Muscle of leg (tissue), 16 donors: ENCODE measurements at places on chromosomes 6 and 20. TPM values are rescaled to one million over a fixed set of nuclear protein-coding genes. Genes with fewer than 3 reads are reported as not detected.

DNA sequence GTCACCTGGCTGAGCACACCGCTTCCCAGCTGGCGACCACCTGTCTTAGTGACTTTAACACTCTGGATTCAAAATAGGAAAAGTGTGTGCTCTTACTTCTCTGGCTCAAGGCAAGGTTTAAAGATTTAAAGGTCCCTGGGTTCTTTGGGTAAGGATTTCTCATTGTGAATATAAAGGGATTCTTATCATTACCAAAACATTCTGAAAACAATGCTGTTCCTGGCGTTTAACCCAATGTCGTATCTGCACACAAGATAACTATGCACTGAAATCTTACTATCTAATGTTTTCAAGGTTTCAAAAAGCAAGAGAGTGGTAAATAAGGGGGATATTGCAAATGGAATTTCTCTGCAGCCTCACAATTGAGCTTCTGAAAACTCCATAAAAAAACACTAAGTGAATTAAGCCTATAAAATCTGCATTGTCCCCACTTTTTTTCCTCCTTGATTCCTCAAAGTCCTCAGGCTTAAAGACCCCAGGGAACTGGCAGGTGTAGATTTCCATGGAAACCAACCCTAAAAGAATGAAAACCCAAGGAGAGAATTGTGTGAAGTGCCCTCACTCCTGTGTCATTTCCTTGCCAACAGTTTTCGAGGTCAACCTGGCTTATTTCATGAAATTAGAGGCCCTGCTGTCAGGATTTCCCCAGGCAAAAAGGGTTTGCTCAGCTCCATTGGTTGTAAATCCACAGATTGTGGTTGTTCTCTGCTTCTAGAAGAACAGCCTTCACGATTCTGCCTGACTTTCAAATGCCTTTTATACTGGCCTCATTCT is 44.0 kb downstream of the BMP2 start:
- no peak overlapping the region for H3K4me3 ChIP-seq
- no peaks in the 10 kb centered on the region for H3K4me1 ChIP-seq
- no peak overlapping the region for H3K27ac ChIP-seq
- no peak for DNase-seq
- peaks cover 5% of the 10 kb centered on the region for H3K27me3 ChIP-seq

GRCh38 chr6:53309901-53310300 is 38.8 kb downstream of the ELOVL5 start:
- no peaks in the 10 kb centered on the region for H3K36me3 ChIP-seq
- H3K4me3 ChIP-seq: no peak overlapping the region
- H3K27ac ChIP-seq: no peak overlapping the region
- no peaks in the 10 kb centered on the region for H3K27me3 ChIP-seq
- DNase-seq: no peak

- H3K27me3 ChIP-seq: no peaks in the 10 kb centered on the region
- H3K4me1 ChIP-seq: no peaks in the 10 kb centered on the region
- DNase-seq: no peak
- no peak overlapping the region for H3K27ac ChIP-seq
- no peak overlapping the region for H3K4me3 ChIP-seq
These were observed 124.0 kb upstream of the CARMIL1 start for GRCh38 chr6:25155211-25155610.

- no peaks in the 10 kb centered on the region for H3K36me3 ChIP-seq
- H3K27me3 ChIP-seq: no peaks in the 10 kb centered on the region
- no peaks in the 10 kb centered on the region for H3K4me1 ChIP-seq
- peak; percentile 74 for DNase-seq
These were observed 8.4 kb downstream of the TPBG start for GRCh38 chr6:82371799-82372546.

DNA sequence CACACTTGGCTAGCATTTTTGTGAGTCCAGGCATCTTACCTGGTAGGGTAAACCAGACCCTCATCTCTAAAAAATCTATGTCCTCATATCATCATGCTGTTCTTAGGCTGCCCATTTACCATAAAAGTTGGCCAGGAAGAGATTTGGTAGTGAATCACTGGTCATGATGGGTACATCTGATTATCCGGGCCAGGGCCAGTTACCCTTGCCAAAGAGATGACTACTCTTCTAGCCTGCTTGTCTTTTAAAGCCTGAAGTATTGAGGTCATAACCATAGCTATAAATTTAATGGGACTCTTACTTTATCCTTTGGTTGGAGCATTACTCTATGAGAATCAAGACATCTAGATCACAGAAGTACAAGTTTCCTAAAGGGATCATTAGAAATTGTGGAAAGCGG is 276.8 kb downstream of the TENT5A start:
- no peak overlapping the region for H3K27ac ChIP-seq
- no peaks in the 10 kb centered on the region for H3K4me1 ChIP-seq
- no peaks in the 10 kb centered on the region for H3K36me3 ChIP-seq
- no peak overlapping the region for H3K4me3 ChIP-seq

DNA sequence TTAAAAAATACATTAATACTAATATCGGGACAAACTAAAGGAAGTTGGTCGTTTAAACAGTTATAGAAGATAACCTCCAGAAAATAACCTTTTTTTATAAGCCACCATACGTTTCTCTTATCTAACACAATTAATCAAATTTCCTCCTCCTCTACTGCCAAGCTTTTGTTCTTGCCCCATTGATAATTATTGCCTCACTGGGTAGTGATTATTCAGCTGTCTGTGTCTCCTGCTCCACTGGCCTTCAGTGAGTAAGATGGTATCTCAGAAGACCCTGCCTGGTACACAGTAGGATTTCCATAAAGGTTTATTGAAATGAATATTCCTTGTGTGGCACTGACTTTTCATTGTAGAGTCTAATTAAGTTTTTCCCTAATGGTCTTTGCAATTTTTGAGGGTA is 165.5 kb upstream of the SCGN start:
- H3K4me3 ChIP-seq: no peak overlapping the region
- no peaks in the 10 kb centered on the region for H3K36me3 ChIP-seq
- no peak for DNase-seq
- no peak overlapping the region for H3K27ac ChIP-seq

DNA sequence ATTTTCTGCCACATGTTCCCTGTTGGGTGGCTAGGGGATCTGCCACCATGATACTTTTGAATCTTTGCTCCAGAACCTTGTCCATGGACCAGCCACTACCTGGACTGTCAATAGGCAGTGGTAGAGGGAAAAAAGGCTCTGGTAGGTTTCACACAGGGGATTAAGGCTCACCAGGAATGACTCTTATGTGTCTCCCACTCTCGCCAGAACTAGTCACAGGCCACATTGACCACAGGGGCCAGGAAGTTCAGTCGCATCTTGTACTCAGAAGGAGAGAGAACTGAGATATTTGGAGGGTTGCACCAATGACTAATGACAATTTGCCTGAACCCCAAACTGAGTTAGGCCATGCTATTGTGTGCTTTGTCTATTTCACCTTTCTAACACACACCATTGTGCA is 23.6 kb upstream of the APCDD1L start:
- no peaks in the 10 kb centered on the region for H3K36me3 ChIP-seq
- H3K4me1 ChIP-seq: no peaks in the 10 kb centered on the region
- peaks cover 5% of the 10 kb centered on the region for H3K27me3 ChIP-seq
- no peak for DNase-seq
- H3K27ac ChIP-seq: no peak overlapping the region
- no peak overlapping the region for H3K4me3 ChIP-seq

RPS6KA2 gene
- 15.4 TPM for total RNA-seq

C20orf141 gene
- total RNA-seq: not detected

SNX21 gene
- total RNA-seq: 29.5 TPM

RFX6 gene
- total RNA-seq: not detected

CCM2L gene
- total RNA-seq: 4.9 TPM

NOX3 gene
- total RNA-seq: not detected

RAET1G gene
- total RNA-seq: 0.09 TPM

EDN1 gene
- total RNA-seq: 3.3 TPM

CFAP61 gene
- 0.71 TPM for total RNA-seq
